ENCODE measurements at places on chromosomes 1 and 21.

DNA sequence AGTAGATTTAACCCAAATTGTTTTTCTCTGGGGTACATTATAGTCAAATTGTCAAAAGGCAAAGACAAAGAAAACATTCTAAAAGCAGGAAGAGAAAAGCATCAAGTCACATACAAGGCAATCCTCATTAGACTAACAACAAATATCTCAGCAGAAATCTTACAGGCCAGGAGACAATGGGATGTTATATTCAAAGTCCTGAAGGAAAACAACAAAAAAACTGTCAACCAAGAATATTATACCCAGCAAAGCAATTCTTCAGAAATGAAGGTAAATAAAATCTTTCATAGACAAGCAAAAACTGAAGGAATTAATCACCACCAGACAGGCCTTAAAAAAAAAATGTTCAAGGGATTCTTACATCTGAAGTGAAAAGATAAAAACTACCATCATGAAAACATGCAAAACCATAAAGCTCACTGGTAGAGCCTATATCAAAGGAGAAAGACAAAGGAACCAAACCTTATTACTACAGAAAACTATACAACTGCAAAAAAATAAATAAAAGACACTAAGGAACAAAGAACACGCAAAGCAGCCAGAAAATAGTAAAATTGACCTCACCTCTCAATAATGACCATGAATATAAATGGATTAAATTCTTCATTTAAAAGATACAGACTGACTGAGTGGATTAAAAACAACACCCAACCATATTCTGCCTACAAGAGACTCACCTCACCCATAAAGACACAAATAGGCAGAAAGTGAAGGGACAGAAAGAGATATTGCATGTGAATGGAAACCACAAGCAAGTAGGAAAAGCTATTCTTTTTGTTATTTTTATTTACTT, 113.8 kb upstream of the ZC3H11B start:
- no peak for DNase-seq
- no peak overlapping the region for H3K27ac ChIP-seq
- H3K27me3 ChIP-seq = no peaks in the 10 kb centered on the region
- no peaks in the 10 kb centered on the region for H3K36me3 ChIP-seq
- no peaks in the 10 kb centered on the region for H3K4me1 ChIP-seq
- H3K4me3 ChIP-seq = no peak overlapping the region

DNA sequence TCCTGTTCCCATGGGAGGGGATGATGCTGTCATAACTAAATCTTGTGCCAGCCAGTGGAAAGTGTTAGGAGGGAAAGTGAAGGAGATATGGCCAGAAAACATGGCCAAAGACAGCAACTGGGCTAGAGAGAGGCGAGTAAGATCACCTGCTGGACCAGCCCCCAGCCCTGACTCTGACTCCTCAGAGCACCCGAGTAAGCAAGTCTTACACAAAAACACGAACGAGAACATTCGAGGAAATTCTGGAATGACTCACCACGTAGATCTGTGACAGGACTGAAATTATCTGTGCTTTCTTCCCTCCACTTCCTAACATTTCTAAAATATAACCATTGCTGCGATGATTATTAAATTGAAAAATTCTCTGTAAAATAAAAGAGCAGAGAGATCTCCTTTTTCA, 9.2 kb downstream of the ZNF496 start:
- no peaks in the 10 kb centered on the region for H3K4me1 ChIP-seq
- H3K4me3 ChIP-seq = no peak overlapping the region
- H3K27me3 ChIP-seq = no peaks in the 10 kb centered on the region
- peaks cover 13% of the 10 kb centered on the region for H3K36me3 ChIP-seq
- DNase-seq = no peak
- H3K27ac ChIP-seq = no peak overlapping the region

DNA sequence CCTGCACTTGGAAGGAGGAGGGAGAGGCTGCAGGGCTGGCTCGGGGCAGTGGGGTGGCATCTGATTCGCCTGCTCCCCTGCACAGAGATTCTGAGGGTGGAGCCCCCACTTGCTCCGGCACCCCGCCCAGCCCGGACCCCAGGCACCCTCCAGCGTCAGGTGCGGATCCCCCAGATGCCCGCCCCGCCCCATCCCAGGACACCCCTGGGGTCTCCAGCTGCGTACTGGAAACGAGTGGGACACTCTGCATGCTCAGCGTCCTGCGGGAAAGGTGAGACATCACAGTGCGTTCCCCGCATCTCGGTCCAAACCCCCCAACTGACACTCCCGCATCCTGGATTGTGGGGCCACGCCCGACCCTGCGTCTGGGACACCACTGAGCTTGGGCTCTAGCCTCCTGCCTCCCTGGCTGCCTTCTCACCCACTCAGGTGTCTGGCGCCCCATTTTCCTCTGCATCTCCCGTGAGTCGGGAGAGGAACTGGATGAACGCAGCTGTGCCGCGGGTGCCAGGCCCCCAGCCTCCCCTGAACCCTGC, 7.9 kb downstream of the ADAMTSL4 start:
- H3K36me3 ChIP-seq = no peaks in the 10 kb centered on the region
- H3K27ac ChIP-seq = no peak overlapping the region
- no peaks in the 10 kb centered on the region for H3K4me1 ChIP-seq
- H3K4me3 ChIP-seq = no peak overlapping the region
- H3K27me3 ChIP-seq = no peaks in the 10 kb centered on the region

GRCh38 chr1:220182656-220183055, 88.7 kb downstream of the IARS2 start:
- no peaks in the 10 kb centered on the region for H3K4me1 ChIP-seq
- no peaks in the 10 kb centered on the region for H3K36me3 ChIP-seq
- no peaks in the 10 kb centered on the region for H3K27me3 ChIP-seq
- H3K4me3 ChIP-seq = no peak overlapping the region

DNA sequence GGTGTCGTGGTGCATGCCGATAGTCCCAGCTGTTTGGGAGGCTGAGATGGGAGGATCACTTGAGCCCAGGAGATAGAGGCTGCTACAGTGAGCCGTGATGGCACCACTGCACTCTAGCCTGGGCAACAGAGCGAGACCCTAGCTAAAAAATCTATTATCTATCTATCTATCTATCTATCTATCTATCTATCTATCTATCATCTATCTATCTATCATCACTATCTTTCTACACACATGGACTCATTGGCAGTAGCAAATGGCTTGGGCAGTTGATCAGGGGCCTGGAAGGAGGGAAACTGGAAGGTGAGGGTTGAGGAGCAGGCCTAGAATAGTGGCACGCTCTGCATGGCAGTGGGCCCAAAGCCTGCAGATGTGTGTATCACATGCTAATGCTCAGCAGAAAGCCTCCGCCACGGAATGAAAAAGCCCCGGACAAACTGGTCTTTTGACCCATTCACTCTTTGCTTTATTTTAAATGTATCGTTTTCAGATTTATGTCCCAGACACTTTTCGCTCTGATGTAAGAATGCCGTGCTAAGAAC, 7.3 kb upstream of the HUNK start:
- H3K36me3 ChIP-seq = no peaks in the 10 kb centered on the region
- no peaks in the 10 kb centered on the region for H3K4me1 ChIP-seq
- H3K27ac ChIP-seq = no peak overlapping the region

GRCh38 chr21:42771503-42771805, 107.9 kb downstream of the WDR4 start:
- no peak overlapping the region for H3K4me3 ChIP-seq
- no peak for DNase-seq
- no peaks in the 10 kb centered on the region for H3K27me3 ChIP-seq

DNA sequence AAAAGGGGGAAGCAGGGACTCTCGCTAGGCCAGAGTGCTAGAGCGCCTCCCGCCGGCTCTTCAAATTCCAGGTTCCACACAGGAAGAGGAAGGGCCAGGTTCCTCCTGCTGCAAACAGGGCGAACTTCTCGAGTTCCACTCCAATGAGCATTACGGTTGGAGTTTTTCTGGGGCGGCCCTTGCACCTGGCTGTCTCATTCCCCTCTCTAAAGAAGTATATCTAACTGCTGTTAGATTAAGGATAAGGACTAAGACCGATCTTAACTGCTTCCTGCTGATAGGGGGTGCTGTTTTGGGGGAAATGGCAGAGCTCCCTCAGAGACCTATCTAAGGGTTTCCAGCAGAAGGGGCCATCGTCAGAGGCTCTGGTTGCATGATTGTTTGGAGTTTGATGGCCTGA, 138.0 kb downstream of the RABGAP1L start:
- H3K4me3 ChIP-seq = no peak overlapping the region
- no peaks in the 10 kb centered on the region for H3K27me3 ChIP-seq
- no peaks in the 10 kb centered on the region for H3K36me3 ChIP-seq
- H3K27ac ChIP-seq = no peak overlapping the region
- no peaks in the 10 kb centered on the region for H3K4me1 ChIP-seq

GRCh38 chr1:113608399-113608798, 150.9 kb downstream of the PHTF1 start:
- no peaks in the 10 kb centered on the region for H3K36me3 ChIP-seq
- H3K27ac ChIP-seq = no peak overlapping the region
- DNase-seq = peak; percentile 2
- H3K4me3 ChIP-seq = no peak overlapping the region

DNA sequence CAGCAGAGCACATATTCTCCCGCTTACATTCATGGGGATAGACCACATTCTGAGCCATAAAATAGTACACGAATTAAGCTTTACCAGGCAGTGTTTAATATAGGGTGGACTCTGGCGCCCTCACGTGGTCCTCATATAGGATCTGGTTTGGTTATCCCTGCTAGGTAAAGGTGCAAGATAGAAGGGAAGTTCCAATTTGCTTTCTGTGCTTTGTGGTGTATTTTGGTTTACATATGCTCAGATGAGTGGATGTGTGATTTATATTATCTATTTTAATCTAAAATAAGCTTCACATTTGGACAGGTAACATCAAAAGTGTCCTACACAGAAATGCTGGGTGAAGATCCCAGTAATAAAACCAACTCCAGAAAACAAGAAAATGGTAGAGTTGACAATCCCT, 3.6 kb downstream of the CR1 start:
- no peaks in the 10 kb centered on the region for H3K36me3 ChIP-seq
- H3K27me3 ChIP-seq = peaks cover 4% of the 10 kb centered on the region

- H3K27me3 ChIP-seq = peaks cover 2% of the 10 kb centered on the region
- H3K4me3 ChIP-seq = no peak overlapping the region
- peaks cover 8% of the 10 kb centered on the region for H3K4me1 ChIP-seq
- no peaks in the 10 kb centered on the region for H3K36me3 ChIP-seq
- H3K27ac ChIP-seq = no peak overlapping the region
These were observed 25.3 kb downstream of the ACTA1 start for GRCh38 chr1:229408458-229409037.

DNA sequence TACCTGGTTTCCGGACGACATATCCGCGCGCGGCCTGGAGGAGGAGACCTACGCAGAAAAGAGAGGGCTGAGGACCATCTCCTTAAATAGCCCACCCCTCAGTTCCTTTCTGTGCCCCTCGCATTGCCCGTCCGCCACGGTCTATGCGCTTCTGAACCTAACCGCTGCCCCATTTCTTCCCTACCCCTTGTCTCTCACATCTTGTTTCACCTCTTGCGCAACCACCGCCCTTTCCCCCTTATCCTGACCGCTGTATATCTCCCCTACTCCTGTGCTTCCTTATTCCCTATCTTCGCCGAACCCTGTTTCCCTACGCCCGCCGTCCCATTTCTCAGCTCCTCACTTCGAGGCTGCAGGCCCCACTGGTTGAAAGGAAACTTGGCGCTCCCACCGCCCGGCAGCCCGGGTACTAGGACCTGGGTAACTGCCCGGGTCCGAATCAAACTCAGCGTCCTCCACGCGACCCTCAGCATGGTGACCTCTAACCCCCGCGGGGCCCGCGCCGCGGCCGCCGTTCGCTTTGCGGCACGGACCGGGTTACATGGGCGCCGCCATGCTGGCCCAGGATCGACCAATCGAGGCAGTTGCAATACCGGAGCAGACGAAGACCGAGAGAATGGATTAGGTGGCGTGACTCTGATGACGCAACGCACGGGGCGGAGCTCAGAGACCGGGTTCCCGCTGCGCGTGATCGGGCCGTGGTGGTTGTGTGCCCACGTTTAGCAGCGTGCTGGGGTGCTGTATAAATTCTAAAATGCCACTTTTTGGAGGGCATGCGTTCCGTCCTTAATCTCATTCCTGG, at the start of gene MRPS15:
MRPS15 (minus strand) TSS at position 582 of the 802 bp plus-strand sequence; CDS start at position 473, 109 bp downstream.
- peak; percentile 97 for DNase-seq
- H3K4me1 ChIP-seq = peaks cover 5% of the 10 kb centered on the region
- H3K27me3 ChIP-seq = no peaks in the 10 kb centered on the region

- no peaks in the 10 kb centered on the region for H3K4me1 ChIP-seq
- no peak overlapping the region for H3K4me3 ChIP-seq
- H3K36me3 ChIP-seq = no peaks in the 10 kb centered on the region
- H3K27ac ChIP-seq = no peak overlapping the region
These were observed 224.7 kb upstream of the GJB5 start for GRCh38 chr1:34529935-34530859.

- no peak overlapping the region for H3K27ac ChIP-seq
- H3K27me3 ChIP-seq = no peaks in the 10 kb centered on the region
- no peaks in the 10 kb centered on the region for H3K36me3 ChIP-seq
- no peaks in the 10 kb centered on the region for H3K4me1 ChIP-seq
These were observed 579 bp upstream of the TENT5C start for GRCh38 chr1:117605164-117605773.

DNA sequence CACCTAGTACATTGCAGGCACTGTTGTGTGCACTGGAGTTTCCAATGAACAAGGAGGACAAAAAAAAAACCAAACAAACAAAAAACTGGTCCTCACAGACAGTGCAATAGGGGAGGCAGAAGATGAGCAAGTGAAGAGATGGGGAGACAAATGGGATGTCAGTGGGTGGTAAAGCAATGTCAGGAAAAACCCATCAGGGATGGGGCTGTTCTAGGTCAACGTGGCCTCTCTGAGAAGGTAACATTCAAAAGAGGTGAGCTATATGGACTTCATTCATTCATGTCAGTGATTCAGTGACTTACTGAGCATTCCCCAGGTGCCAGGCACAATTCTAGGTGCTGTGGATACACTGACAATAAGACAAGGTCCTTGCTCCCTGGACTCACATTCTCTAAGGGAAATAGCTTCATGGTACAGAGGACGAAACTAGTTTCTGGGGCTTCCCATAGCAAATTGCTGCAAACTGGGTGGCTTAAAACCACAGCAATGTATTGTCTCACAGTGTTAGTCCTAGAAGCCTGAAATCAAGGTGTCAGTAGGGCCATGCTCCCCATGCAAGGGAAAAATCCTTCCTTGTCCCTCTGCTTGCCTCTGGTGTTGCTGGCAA, 140.5 kb upstream of the KLHDC7A start:
- no peaks in the 10 kb centered on the region for H3K27me3 ChIP-seq
- H3K4me1 ChIP-seq = peaks cover 4% of the 10 kb centered on the region
- no peak for DNase-seq
- H3K4me3 ChIP-seq = no peak overlapping the region
- no peak overlapping the region for H3K27ac ChIP-seq
- H3K36me3 ChIP-seq = no peaks in the 10 kb centered on the region

DNA sequence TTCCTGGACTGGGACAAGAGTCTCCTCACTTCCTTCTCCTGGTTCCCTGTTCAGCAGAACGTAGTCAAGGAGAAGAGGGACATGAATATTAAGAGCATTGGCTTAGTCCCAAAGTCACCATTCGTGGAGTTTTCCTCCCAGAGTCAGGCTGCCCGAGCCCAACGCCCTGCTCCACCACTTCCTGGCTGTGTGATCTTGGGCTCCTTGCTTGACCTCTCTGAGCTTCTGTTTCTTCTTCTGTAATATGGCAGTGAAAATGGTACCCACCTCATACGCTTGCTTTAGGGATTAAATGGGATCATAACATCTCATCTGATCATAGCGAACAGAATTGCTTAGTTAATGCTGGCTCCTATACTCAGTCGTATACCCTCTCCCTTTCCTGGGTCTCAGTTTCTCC, 12.0 kb upstream of the CASZ1 start:
- no peak for DNase-seq
- H3K4me1 ChIP-seq = no peaks in the 10 kb centered on the region
- no peak overlapping the region for H3K4me3 ChIP-seq
